ENCODE measurements at places on chromosomes 4 and X.

GRCh38 chrX:134377537-134377936 lies 82.4 kb upstream of the HPRT1 start:
- DNase-seq: peak; percentile 28

DNA sequence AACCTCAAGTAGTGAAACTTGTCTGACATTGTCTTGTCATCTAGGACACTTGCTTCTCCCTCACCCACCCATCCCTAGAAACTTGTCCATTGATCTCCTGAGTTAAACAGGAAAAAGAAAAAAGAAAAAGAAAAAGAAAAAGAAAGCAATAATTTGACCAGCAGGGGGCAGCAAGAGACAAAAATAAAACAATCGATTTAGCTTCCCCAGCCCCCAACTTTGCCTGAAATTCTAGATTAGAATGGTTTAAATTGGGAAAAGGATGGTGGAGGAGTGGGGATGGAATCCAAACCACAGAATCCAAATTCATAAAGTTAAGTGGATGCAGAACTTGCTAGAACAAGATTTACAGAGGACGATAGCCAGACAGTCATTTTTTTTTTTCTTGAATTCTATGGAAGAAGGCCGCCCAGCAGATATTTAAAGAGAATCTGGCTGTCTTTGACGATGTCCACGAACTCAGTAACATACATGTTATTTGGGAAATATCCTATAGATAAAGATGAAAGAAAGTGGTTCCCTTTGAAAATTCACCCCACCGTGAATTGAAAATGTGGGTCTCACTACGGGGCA lies 282.9 kb downstream of the USP46 start:
- peak; percentile 43 for DNase-seq

- DNase-seq: no peak
Observed at GRCh38 chrX:41293269-41293668, 40.7 kb upstream of the DDX3X start.

- no peak for DNase-seq
Observed at GRCh38 chrX:136714626-136715599, 65.8 kb downstream of the ARHGEF6 start.

GRCh38 chrX:147699061-147699460 lies 212.7 kb upstream of the FMR1 start:
- DNase-seq: no peak

DNA sequence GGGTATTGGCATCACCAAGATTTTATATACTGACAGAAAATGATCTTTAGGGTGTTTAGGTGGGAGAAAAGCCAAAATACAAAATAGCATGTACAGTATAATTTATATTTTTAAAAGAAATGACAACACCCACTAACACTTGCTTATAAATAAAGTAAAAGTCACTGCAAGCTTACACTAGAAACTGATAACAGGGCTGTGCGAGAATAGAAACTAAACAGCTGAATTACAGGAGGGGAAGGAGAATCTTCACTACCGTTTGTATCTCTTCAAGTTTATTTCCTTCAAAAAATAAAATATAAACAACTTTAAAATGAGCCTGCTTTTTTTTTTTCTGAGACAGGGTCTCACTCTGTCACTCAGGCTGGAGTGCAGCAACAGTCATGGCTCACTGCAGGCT lies 22.8 kb downstream of the GRSF1 start:
- no peak for DNase-seq

GRCh38 chrX:44012484-44013096 lies 39.4 kb upstream of the NDP start:
- peak; percentile 18 for DNase-seq

- no peak for DNase-seq
Observed at GRCh38 chr4:4662230-4662629, 120.4 kb upstream of the STX18 start.

DNA sequence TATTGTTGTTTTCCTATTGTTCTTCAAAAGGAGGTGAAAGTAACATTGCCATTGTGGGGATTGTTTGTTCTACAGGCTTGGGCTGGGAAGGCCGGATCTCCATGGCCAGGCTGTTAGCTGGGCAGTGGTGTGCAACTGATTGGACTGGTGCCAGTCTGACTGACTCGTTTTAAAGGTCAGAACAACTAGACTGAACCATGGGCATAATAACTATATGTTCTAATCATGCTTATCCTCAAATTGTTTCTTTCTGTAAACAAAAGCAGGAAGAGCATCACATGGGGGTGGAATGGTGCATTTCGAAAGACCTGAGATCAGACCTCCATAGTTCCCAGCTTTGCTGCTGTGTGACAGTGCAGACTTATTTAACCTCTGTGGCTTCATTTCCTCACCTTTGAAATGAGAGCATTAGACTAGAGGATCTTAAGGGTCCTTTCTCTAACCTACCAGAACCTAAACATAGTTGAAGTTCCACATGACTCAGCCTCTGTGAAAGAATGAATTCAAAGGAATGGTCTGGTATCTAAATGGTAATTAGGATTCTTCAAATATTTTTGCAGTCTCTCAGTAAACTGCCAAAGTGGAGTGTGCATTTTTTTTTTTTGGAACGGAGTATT lies 66.7 kb upstream of the PGRMC2 start:
- DNase-seq: peak; percentile 55

GRCh38 chrX:100939333-100939732 lies 10.6 kb upstream of the XKRX start:
- no peak for DNase-seq

DNA sequence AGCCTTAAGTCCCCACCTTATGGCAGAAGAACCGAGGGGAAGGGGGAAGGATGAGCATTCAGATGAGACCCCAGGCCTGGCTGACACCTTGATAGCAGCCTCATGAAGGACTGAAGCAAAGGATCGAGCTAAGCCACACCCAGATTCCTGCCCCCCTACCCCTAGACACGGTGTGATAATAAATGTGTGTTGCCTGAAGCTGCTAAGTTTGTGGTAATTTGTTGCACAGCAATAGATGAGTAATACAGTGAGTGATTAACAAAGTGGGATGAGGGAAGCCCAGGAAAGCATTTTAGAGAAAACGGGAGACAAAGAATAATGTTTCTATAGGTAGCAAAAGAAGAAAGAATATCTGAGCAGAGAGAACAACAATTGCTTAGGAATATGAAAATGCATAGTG lies 404.2 kb downstream of the MID1IP1 start:
- no peak for DNase-seq

- no peak for DNase-seq
Observed at GRCh38 chr4:126230269-126230668, 915.5 kb downstream of the FAT4 start.

DNA sequence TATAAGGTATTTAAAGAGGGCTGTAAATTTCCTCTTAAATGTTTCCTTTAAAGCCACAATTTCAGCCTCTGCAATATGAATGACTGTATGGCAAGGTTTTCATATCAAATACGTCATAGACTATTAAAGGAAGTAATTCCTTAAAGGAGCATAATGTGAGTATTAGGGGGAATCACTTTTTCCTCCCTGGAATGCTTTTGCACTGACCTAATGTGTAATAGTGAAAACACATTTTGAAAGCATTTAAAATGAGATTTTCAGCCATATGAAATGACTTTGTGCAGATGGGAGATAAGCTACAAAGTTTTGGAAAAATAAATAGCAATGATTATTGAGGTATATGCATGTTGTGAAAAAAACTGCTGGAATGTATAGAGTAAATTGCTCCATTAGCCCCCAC lies 17.6 kb downstream of the SLIT2 start:
- no peak for DNase-seq

GRCh38 chrX:40092808-40093435 lies 4.8 kb downstream of the BCOR start:
- no peak for DNase-seq

DNA sequence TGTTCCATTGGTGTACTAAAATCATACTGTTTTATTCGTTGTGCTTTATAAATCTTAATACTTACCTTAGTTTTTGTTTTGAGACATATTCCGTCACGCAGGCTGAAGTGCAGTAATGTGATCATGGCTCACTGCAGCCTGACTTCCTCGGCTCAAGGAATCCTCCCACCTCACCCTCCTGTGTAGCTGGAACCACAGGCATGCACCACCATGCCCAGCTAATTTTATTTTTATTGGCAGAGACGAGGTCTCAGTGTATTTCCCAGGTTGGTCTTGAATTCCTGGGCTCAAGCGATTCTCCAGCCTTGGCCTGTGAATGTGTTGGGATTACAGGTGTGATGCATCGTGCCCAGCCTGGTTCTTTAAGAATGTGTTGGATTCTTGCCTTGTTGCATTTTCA lies 24.4 kb upstream of the DCK start:
- no peak for DNase-seq

GRCh38 chr4:147560625-147561024 lies 56.6 kb upstream of the TMEM184C start:
- peak; percentile 5 for DNase-seq

- DNase-seq: no peak
Observed at GRCh38 chrX:106484233-106484632, 127.5 kb upstream of the RADX start.

DNA sequence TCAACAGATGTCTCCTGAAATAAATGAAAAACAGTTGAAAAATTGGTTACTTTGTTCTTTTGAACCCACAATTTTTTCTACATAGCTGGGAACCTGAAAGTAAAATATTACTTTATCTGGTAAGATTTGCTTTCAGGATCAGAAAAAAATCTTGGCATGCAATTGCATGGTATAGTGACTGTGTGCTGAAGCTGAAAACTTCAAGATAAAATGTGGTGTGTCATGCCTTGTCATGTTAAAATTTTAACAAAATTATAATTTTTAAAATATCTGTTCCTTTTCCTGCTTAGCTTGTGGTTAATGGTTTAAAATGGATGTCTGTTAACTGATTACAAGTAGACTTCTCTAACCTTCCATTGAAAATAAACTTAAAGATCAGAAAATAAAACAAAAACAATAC lies 904.8 kb downstream of the PDHA2 start:
- DNase-seq: no peak

GRCh38 chrX:136766785-136767103 lies 14.0 kb downstream of the ARHGEF6 start:
- no peak for DNase-seq

GRCh38 chrX:46601283-46601682 lies 27.7 kb downstream of the CHST7 start:
- peak; percentile 35 for DNase-seq

DNA sequence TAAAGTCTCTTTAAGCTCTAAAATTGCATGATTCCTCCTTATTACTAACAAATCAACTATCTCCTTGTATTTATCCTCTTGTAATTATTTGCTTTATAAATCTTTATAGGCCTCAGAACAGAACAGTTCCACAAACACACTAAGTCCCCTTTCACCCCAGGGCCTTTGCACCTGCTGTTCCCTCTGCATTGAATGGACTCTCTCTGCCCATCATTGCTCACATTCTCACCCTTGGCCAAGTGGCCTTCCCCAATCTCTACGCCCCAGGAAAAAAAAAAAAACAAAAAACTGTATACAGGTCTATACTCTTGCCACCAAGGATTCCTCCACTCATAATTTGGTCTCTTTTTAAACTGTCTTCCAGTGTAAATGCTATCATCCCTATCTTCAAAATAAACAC lies 53.7 kb downstream of the TEC start:
- no peak for DNase-seq

DNA sequence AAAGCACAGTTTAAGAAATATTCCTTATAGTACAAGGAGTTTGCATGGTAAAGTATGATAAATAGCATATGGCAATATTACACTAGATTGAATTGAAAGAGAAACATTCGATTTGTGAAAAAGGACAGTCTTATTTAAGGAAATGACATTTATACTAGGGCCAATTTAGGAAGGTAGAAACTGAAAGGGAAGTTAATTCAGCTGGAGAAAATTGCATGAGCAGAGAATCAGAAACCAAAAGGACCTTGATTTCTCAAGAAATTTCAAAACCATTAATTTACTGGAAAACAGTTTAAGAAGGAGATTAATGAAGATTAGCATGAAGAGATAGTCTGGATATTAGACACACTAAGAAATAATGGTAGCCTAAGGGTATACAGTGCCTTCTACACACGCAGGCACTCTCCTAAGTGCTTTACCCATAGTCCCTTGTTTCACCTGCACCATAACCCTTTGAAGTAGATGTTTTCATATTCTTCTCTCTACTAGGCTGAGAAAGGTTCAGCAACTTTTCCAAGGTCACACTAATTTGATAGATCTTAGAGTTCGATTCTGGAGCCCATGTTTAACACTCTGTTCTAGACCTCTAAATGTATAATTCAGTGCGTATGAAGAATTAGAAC lies 259.1 kb upstream of the SLIT2 start:
- no peak for DNase-seq

- DNase-seq: no peak
Observed at GRCh38 chrX:11867610-11868345, 109.7 kb downstream of the MSL3 start.

GRCh38 chr4:140115140-140115539 lies 38.8 kb downstream of the MAML3 start:
- DNase-seq: no peak

DNA sequence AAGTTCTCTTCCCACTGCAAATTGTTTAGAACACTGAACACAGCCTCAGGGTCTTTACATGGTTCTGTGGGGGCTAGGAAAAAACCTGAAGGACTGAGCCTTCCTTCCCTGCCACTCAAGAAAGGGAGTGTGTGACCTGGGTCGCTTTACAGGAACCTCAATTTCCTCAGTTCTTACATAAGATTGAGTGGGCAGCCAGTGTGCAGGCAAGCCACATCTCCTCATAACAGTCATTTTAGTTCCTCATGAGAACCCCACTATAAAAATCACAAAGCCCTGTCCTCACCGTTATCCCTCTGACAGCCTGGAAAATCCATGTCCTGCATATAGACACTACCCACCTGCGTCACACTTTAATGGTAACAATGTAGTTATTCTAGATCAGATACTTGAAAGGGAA lies 2.1 kb upstream of the ETDC start:
- DNase-seq: no peak

- no peak for DNase-seq
Observed at GRCh38 chr4:38870098-38870808, 2.6 kb downstream of the FAM114A1 start.

- DNase-seq: no peak
Observed at GRCh38 chr4:165905405-165906027, 32.5 kb downstream of the TLL1 start.

DNA sequence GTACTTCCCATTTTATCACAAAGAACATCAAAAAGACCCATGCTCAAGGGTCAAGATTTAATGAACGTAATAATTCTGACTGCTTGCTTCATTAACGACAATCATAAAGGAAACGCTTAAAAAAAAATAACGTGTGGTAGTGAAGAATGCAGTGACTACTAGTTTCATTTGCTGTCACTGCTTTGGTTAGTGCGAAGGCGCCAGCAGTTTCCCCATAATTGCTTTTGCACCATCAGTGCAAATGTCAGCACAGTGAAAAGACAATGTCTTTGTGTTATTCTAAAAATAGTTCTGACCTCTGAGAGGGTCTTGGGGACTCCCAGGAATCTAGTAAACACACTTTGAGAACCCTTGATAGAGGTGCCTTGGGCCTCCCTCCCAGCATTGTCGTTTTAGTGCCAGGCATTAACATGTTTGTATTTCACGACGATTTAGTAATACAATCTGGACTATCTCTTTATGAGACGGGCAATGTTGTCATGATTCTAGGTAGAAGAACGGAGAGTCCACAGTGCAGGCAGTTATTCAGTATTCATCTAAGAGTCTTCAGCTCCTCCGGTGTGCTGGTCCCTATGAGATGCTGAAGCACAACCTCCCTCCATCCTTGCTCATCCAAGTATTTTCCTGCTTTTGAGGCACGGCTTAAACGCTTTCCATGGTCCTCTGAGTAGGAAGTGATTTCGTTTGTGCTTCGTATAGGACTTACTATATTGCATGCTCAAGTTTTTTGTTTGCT lies 71.0 kb downstream of the AFF1 start:
- DNase-seq: no peak
